ENCODE measurements at places on chromosomes 1 and 21.

DNA sequence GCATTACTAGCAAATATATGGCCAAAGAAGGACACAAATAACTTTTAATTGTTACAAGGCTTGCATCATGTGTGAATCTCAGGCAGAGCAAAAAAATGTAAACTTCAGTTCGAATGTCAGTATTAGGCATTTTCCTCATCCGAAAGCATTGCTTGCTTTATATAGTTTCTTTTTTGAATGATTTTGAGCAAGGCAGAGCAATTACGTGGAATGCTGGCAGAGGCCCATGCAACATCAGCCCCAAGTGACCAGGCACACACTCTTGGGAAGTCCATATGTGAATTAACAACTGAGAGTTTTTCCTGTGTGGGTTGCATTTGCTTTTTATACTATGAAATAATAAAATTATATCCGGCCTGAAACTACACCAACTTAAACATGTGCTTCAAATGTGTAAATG is 274.8 kb downstream of the PTPRC start:
- DNase-seq = no peak

- no peak for DNase-seq
Measured at GRCh38 chr1:33130297-33130696, 49.3 kb downstream of the AZIN2 start.

DNA sequence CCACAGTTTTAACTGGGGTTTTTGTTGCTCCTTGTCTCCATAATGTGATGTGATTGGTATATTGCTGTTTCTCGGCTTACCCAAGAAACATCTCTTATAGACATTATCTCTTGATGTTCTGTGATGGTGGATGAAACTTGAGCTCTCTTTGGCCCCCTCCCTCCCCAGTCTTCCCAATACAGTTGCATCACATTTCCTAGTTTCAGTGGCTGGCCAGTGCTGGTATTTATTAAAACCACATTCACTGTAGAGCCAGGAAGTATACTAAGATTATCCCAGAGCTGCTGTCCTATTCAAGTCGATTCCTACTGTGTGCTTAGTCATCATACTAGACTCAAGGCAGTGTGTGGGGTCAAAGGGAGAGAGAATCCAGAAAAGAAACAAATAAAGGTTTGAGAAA is 244.4 kb downstream of the KAZN start:
- no peak for DNase-seq

DNA sequence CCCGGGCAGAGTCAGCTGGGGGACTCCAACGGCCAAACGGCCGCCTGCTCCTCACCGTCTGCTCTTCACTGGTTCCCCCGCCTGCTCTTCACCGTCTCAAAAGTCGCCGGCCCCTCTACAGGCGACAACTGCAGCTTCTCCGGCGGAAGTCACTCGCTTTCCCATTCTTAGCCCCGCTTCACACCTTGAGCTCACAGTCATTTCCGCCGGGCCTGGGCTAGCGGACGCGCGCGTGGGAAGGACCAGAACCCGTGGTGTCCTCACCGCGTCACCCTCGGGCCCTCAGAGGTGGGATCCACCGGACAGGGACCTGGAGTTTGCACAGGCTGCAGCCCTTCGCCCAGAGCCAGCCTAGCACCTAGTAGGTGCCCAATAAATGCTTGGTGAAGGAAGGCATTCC is 27.9 kb upstream of the HJV start:
- DNase-seq = no peak

All from SK-N-MC (cell line).